ENCODE measurements at places on chromosomes 3 and 15.
A peak's percentile ranks its signal among the peaks of the same experiment; 100 is the strongest.

DNA sequence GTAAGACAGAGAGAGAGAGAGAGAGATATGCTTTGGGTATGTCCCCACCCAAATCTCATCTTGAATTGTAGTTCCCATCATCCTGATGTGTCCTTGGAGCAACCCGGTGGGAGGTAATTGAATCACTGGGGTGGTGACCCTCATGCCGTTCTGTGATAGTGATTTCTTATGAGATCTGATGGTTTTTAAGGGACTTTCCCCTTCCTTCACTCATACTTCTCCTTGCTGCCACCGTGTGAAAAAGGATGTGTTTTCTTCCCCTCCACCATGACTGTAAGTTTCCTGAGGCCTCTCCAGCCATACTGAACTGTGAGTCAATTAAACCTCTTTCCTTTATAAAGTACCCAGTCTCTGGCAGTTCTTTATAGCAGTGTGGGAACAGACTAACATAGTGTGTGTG lies 60.3 kb downstream of the EOMES start:
- no peak for DNase-seq

GRCh38 chr3:164179110-164179774 lies 899.1 kb downstream of the SI start:
- DNase-seq: no peak

DNA sequence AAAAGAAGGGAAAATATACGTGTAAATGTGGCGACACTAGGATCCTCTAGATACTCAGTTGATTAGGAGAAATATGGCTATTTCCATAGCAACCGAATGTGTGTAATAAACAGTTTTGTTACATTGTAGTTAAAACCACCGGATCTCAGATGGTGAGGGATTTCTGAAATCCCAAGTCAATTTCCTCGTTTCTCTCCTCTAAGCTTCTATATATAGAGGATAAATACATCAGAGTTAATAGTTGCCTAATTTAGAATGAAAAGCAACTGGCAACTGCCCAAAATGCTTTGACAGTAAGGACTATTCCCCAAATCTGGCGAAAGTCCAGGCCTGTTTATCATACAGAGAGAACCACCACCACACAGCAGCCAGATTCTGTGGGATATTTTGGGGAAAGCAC lies 112.6 kb downstream of the GABRB3 start:
- no peak for DNase-seq

DNA sequence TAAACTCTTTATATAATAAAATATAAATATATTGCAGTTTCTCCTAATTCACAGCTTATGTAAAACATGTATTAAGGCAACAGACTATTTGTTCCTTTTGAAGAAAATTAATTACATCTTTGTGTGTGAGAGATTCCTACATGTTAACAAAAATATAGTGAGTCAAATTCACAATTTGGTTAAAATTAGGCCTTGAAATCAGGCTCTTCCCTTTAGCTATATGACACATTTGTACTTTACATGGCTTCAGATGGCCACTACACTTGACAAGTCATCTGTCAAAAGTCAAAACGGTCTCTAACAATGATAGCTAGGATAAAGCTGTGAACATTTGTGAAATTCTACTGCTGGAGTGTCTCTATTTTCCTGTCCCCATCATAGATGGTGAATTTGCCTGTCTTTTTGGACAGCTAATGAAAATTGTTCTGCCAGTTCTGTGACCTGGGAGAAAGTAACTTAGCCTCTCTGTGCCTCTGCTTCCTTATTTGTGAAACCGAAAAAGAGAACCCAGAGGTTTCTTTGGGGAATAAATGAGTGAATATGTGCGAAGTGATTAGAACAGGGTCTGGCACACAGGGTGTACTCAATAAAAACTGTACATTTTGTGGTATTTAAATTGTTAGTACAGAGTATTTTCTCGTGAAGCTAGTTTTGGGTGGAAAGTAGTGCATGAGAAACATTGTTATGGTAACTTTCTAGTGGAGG lies 23.6 kb downstream of the TM4SF4 start:
- no peak for DNase-seq

- DNase-seq: peak; percentile 67
Measured at GRCh38 chr3:108391917-108392593, 95.7 kb downstream of the HHLA2 start.

DNA sequence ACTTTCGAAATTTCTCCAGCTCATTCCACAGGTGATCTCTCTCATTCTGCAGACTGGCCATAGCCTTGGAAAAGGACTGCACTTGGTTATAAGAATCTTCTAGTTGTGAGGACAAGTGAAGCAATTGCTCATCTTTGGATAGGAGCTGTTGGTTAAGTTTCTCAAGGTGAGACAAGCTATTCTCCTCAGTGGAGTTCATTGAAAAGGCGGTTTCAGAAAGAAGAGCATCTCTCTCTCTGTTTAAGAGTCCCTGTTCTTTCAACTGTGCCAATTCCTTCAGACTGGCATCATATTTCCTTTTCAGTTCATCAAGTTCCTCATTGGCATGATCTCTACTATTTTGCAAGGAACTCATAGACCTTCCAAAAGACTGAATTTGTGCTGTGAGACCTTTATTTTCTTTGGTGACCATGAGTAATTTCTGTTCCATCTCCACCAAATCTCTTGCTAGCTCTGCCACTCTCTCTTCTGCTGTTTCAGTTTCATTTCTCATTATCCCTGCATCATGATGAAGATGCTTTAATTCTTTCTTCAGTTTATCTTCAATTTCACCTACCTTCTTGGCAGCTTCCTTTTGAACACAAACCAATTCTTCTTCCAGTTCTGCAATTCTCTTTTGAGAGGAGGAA lies 30.2 kb upstream of the HCLS1 start:
- no peak for DNase-seq

DNA sequence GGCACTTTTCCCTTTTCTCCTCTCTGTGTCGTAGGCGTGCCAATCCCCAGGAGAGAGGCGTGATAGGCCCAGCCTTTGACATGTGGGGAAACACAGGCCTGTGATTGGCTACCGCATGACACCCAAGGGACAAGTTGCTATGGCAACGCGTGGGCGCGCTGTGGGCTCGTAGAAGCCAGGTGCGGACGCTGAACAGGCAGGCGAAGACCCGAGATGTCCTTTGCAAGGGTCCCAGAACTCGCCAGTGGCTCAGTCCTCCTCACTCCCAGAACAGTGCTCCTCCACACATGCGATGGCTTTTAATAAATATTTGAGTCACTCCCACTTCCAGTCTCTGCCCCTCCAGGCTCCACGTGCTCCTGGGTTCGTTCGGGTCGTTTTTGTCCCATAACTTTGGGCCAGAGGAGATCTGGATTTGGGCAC lies 4.2 kb downstream of the SLC51B start:
- DNase-seq: peak; percentile 98

- DNase-seq: no peak
Measured at GRCh38 chr3:16633948-16634347, 28.7 kb upstream of the DAZL start.

DNA sequence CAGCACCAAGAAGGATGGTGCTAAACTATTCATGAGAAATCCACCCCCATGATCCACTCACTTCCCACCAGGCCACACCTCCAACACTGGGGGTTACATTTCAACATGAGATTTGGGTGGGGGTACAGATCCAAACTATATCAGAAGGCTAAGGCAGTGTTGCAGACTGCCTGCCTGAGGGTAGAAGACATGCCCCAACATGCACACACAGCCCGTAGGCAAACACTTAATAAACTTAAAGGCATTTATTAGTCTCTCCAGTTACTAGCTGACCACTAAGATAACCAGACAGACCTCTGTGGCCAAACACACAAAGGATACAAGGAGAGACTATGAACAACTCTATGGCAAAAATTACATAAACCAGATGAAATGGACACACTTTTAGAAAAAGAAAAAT lies 10.2 kb downstream of the FAM162A start:
- DNase-seq: no peak

DNA sequence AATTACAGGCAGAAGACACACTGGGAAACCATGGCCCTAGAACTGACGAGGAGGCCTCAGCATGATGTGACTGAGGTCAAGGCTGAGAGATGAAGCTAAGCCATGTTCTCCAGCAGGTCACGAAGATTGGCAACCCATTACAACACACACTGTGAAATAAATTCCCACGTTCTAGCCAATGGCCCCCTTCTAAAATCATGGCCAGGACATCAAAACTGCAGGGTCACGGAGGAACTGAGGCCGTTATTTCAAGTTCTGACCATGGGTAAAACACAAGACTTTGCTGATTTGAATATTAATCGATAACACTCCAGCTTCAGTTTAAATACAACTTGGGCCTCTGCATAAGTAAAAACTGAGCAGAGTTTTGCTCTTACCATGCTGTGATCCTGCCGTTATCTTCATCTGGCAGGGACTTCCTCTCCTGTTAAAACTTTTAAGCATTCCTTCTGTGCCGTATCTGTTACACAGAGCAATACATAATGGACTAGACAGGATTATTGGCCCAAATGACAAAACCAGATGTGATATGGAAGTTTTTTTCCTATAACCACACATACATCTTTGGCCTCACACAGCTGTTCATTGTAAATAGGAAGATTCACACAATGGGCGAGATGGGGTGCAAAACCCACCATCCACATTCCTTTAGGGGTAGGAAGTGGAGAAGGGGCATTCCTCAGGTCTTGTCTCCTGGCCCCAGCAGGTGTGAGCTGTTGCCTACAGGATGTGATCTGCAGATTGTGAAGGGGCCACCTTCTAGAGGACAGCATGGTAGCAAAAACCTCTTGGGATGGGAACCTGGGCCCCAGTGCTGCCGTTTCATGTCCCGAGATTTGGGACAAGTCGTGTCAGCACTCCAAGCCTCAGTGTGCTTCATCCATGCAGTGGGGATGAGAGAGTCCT lies 207.4 kb downstream of the OPA1 start:
- DNase-seq: no peak

- no peak for DNase-seq
Measured at GRCh38 chr3:106114220-106114619, 245.4 kb upstream of the CBLB start.

- no peak for DNase-seq
Measured at GRCh38 chr3:169420429-169420828, 243.1 kb downstream of the MECOM start.

GRCh38 chr15:70088455-70088854 lies 9.3 kb downstream of the TLE3 start:
- DNase-seq: no peak

DNA sequence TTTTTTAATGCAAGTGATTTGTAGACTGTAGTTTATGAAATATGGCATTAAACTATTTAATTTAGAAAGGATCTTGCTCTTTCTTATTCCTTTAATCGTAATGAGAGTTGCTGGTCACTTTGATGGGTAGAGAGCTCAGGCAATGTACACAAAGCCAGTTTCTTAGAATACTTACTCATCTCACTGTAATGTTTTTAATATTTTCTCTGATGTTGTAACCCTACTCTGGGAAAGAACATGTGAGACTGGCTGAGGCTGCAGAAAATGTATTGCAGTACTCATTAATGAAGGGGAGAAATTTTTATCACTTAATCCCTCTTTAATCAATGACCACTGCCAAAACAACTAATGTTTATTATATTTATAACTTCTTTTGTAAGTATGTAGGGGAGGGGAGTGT lies 479.4 kb upstream of the KCNMB2 start:
- no peak for DNase-seq

- DNase-seq: no peak
Measured at GRCh38 chr3:126568776-126569342, 10.1 kb upstream of the C3orf22 start.

- no peak for DNase-seq
Measured at GRCh38 chr3:174533286-174533685, 325.8 kb upstream of the NAALADL2 start.

DNA sequence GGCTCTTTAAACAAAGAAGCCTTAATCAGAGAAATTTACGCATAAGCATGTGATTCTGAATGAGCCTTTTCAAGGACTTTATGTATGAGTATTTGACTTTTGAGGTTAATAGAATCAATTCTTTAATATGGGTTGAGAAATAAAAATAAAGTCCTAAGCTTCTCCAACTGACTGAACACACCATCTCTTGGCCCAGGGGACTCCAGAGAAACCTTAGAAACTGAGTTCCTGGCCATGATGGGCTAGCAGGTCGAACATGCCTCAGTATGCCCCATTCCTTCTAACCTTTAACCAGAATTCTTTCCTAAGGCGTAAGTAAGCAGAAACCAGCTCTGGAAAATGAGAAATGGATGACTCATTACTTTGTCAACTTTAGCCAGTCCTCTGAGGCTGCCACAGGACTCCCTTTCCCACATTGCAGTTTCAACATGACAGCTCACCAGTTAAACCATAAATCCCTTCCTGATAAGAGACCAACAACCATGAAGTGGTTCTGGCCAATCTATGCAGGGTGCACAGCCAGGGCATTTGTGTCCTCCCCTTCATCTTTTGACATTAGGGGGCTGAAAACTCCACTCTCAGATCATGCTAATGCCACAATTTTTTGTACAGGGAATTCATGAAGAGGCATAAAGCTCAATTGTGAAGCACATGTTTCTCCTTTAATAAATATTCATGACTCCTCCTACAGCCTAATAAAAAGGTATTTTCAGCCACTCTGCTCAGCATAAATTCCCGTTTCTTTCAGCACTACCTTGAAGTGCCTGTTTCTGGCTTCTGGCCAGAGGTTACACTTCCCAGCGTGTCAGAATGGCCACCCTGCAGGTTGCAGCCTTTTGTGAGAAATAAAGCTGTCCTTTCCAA lies 33.3 kb downstream of the TM4SF18 start:
- no peak for DNase-seq

GRCh38 chr15:31216215-31216911 lies 110.3 kb upstream of the KLF13 start:
- DNase-seq: peak; percentile 56

- DNase-seq: no peak
Measured at GRCh38 chr3:9349321-9350117, 13.3 kb upstream of the THUMPD3 start.

DNA sequence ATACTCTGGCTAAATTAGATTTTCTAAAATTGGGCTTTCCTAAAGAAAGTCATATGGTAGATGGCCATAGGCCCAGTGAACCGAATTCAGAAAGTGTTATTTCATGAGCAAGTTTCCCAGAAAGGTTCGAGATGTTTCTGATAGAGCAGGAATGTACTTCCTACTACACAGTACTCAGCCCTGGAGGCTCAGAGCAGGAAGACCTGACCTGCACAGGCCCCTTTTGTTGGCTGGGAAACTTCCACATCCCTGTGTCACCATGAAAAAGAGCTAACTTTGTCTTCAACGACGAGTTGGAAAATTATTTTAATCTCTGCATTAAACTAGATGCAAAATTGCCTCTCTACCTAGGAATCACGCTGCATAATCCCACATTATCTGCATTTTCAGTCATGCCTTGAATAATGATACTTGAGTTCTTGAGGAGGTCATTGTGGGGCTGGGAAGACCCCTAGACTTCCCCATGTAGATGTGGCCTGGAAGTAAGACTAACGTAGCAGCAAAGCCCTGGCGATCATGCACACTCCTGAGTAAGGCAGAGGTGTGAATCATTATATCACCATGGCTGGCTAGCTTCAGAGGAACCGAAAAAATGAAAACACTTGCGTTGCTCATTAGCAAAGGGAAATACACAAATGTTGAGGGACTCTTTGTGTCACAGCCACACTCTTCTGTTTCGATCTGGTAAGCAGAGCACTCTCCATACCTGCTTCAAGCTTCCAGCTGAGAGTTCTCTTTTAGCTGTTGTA lies 47.1 kb downstream of the CMTM7 start:
- DNase-seq: no peak

- no peak for DNase-seq
Measured at GRCh38 chr15:73866481-73866880, 6.9 kb upstream of the TBC1D21 start.

All from NCI-H2171 (cell line).